Omental fat pad (tissue), 4 donors: ENCODE measurements at places on chromosomes 7 and 10.
A peak's percentile ranks its signal among the peaks of the same experiment; 100 is the strongest.

GRCh38 chr10:126042354-126042753, 146.0 kb downstream of the FANK1 start:
- no peak for DNase-seq

DNA sequence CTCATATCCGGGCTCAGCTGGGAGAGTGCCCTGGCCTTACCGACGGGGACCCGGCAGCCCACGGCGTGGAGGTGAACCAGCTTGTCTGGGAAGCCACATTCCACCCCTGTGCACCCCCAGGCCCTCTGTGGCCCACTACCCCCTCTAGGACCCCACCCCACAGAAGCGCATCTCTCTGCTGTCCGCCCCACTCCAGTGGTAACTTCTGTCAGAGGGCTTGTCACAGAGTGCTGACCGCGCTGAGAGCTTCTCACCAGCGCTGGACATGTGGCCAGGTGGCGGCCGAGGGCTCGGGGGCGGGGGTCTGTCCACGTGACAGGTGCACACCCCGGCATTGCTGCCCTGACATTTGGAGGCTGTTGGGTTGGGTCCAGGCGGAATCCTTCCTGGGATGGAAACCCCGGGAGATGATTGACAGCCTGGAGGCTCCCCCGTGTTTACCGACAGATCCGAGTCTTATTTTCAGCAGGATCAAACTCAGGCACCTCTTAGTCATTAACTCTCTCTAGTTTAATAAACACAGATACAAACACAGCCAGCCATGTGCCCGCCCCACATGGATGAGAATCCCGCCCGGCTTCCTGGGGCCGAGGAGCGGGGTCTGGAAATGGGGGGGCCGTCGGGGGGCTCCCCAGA, 5.1 kb downstream of the ELFN1 start:
- DNase-seq = no peak

DNA sequence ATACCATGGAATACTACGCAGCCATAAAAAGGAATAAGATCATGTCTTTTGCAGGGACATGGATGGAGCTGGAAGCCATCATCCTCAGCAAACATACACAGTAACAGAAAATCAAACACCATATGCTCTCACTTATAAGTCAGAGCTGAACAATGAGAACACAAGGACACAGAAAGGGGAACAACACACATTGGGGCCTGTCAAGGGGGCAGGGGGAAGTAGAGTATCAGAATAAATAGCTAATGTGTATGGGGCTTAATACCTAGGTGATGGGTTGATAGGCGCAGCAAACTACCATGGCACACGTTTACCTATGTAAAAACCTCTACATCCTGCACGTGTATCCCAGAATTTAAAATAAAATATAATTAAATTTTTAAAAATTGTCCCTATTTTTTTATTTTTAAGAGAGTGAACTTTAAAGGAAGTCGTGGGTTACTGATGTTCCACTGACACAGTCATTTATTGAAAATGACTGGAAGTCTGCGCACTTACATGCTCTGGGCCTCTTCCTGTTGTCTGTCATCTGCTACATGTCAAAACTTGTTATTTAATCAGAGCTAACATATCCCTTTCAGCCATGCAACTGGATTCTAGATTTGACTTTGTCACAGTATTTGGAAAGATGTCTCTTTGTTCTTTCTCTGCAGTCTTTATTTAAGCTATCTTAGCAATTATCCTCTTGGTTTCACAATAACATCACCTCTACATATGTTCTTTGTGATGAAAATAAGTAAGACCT, 73.7 kb upstream of the ABCB5 start:
- DNase-seq = no peak

DNA sequence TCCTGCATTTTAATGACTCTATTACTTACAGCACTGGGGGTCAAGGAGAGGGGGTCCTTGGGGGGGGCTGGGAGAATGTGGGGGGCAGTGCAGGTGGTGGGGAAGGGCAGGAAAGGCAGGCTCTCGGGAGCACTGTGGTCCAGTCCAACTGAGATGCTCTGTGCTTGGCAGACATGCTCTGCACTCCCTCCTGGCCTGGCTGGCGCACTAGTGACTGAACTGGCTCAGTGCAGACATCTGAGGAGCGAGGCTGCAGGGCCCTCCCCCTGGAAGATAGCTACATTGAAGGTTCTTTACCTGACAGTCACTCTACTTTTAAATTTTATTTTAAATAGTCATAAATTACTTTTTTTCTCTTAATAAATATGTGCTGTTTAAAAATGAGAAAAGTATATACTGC, 105.7 kb downstream of the NEURL1 start:
- DNase-seq = no peak

- no peak for DNase-seq
These were observed 179.6 kb downstream of the CELF2 start for GRCh38 chr10:11197266-11197712.

- no peak for DNase-seq
These were observed 87.7 kb downstream of the ST7 start for GRCh38 chr7:117041007-117041406.

DNA sequence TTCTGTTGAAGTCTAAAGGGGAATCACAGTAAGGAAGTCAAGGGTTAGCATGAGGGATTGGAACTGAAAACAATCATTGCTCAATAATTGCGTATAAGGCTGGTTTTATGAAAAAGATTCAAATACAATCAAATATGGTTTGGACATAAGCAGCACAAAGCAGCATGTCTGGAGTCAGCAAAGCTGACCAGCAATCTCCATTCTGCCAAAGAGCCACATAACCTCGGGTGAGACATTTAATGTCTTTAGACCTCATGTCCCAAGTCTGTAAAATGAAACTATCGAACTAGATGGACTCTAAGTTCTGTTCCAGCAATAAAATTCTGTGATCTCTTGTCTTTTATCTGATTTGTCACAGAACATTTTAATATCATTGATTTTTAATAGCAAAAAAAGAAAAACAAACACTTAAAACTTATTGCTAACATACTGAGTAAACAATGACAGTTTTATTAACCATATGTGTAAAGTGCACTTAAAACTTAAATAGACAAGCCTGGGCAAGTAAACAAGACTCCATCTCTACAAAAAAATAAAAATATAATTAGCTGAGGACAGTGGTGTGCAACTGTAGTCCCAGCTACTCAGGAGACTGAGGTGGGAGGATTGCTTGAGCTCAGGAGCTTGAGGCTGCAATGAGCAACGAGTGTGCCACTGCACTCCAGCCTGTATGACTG, 217.0 kb downstream of the MAGI2 start:
- no peak for DNase-seq

GRCh38 chr10:3469639-3470020, 297.0 kb upstream of the PITRM1 start:
- no peak for DNase-seq

GRCh38 chr10:102492983-102493382, 9.5 kb downstream of the ACTR1A start:
- no peak for DNase-seq

DNA sequence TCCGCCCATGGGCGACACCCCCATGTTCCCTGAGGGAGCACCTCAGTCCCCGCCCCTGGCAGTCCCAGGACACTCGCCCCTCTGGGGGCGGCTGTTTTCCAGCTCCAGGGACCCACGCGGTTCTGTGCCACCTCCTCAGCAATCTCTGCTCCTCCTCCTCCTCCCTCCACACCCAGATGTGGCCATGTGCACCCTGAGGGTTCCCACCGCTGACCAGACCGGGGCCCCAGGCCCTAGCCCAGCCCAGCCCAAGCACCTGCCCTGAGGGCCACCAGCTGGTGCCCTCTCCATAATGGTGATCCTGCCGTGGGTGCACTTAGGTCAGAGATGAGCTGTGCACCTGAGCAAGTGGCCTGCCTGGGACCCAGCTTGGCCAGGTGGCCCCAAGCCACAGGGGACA, 25.1 kb downstream of the AP5Z1 start:
- DNase-seq = no peak

GRCh38 chr7:100452513-100452912, 11.5 kb downstream of the SPACDR start:
- no peak for DNase-seq

DNA sequence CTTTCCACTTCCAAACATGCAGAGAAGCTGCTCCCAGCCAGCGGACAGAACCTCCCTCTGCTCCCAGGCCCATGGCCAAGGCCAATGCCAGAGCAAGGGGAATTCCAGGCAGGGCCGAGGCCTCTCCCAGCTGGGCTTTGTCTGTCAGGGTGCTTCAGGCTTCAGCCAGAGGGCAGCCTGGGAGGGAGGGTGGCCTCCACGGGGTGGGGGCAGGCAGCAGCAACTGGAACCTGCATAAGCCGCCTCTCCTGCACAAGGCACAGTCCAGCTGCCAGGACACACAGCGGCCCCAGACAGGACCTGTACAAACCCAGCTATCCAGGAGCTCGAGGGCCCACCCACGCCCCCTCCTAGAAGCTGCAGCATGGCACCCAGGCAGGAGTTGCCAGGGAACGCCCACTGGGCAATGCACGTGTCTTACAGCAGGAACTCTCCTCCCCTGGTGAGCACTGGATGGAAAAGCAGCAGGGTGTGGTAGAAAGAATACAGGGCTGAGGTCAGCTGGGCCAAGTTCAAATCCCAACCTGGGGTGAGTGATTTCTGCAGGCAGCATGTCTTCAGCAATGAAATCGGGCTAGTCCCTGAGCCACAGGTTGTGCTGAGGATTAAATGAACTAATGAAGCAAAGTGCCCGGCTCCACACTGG, 7.6 kb downstream of the FAM53B start:
- DNase-seq = no peak

DNA sequence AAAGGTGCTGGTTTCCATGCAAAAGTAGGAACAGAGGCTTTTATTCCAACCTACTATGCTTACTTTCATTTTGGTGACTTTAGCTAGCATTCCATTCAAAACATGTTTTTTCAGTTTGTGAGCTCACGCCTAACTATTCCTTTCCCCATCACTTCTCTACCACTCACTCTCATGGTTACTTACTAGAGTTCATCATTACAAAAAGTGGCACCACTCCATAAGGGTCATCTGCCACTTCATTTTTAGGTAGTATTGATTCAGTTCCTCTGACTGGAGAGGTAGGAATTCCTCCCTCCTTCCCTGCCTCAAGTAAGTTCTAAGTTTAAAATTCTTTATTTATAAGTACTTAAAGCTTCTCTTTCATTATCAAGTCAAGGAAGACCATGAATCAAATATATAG, 543.1 kb downstream of the HTR7 start:
- DNase-seq = no peak

DNA sequence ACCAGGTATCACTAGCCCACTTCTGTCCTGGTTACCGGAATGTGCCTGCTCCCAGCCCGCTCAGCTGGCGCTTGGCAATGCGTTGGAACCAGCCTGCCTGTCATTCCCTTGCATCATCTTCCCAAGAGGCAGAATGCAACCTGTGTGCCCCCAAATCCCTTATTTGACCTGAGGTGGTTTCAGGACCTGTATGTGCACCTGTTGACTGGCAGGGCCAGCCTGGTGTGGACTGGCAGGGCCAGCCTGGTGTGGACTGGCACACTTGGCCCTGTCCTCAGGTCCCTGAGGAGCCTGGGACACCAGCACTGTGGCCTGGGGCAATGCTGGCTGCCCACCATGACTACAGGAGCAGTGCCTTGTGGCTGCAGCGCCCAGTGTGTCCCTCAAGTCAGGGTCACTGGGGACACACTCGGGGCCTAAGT, 38.2 kb downstream of the ZNF467 start:
- no peak for DNase-seq

DNA sequence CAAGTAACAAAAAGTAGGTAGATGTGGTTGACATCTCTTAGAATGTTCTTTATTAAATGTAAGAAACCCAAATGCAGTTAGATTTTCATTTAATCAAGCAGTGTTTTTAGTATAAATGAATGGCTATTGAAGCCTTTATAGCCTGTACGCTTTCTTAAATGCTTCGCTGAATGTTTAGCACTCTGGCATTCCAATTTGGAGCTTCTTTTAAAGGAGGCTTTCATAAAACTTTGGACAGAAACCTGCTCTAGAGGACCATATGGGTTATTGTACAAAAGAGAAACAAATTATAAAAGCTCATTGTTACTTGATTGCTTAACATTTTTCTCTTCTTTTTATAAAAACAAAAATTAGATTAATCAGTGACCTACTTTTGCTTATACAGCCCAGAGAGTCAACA, 59.5 kb downstream of the KCND2 start:
- DNase-seq = no peak

- DNase-seq = peak; percentile 72
These were observed at the start of gene UBE2D4 for GRCh38 chr7:43925984-43926797. TSS of gene UBE2D4 (plus strand) at chr7:43926436. CDS start at chr7:43926533, 97 bp downstream.

GRCh38 chr7:139023076-139023475, 12.8 kb downstream of the ZC3HAV1L start:
- DNase-seq = no peak

DNA sequence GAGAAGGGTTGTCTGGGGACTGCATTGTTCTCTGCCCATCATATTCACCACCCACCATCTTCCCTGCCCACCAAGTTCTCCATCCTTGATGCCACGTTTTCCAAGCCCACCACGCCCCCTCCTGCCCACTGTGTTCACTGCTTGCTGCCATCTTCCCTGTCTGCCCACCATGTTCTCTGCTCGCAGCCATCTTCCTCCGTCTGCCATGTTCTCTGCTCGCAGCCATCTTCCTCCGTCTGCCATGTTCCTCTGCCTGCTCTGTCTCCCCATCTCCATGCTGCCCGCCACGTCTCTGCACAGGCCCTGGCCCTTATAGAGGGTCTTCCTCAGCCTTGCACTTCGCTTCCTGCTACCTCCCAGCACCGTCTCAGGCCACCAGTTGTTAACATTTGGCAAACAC, 30.0 kb upstream of the ZNF32 start:
- DNase-seq = no peak

- no peak for DNase-seq
These were observed 95.4 kb downstream of the ZRANB1 start for GRCh38 chr10:125037145-125037877.

- DNase-seq = no peak
These were observed 184.7 kb downstream of the VTI1A start for GRCh38 chr10:112631501-112632400.
